ENCODE measurements at places on chromosomes 5 and 9. TPM values are rescaled to one million over a fixed set of nuclear protein-coding genes. Genes with fewer than 3 reads are reported as not detected.

The FRRS1L gene
- total RNA-seq = under 0.01 TPM

The CCL28 gene
- total RNA-seq = 2.0 TPM

The C5orf58 gene
- not detected for total RNA-seq

The FBN2 gene
- total RNA-seq = 5.7 TPM

The NR4A3 gene
- 0.19 TPM for total RNA-seq

The DIRAS2 gene
- total RNA-seq = not detected

The ZNF300 gene
- total RNA-seq = 9.8 TPM
